Choroid plexus epithelial cell (primary cell): ENCODE measurements at places on chromosomes 12 and 14.

GRCh38 chr14:68637106-68638021 is 155.5 kb downstream of the ZFP36L1 start:
- DNase-seq: peak; percentile 46

DNA sequence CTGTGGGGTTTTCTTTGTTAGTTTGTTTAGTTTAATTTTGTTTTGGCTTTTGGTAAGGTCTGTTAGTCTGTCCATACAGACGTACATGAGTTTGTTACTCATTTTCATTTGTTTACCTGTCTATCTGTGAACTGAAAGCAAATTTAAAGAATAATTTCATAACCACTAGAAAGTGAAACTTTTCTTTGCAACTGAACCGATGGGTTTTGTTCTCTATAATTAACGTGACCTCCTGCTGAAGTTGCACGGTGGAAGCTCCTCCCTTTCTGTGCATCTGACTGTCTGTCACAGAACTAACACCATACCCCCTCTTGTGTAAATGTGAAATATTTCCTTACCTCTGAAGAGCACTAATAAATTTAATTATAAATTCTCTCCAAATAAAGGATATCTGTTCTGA is 595.5 kb downstream of the GALC start:
- no peak for DNase-seq

DNA sequence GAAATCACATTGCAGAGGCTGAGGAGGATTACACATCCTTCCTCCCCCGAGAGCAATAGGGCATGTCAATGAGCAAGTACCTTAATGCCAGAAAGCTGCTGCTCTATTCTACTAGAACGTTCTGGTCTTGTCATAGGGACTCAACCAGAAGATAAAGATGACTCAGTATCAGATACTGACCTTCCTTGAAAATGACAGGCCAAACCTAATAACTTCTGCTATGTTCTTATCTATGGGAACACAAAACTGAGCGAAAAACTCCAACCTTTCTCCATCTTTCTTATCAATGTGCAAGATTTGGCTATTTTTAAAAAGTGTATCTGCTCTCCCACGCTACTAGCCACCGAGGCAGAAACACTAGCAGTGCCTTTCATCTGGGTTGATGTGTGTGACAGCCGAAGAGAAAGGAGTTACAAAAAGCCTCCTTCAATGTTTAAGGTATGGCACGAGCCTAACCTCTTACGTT is 5.5 kb downstream of the CCDC92 start:
- DNase-seq: no peak

- DNase-seq: no peak
Observed at GRCh38 chr12:125408718-125409117, 343.5 kb downstream of the AACS start.

- no peak for DNase-seq
Observed at GRCh38 chr12:122087431-122088178, 9.0 kb downstream of the MLXIP start.

DNA sequence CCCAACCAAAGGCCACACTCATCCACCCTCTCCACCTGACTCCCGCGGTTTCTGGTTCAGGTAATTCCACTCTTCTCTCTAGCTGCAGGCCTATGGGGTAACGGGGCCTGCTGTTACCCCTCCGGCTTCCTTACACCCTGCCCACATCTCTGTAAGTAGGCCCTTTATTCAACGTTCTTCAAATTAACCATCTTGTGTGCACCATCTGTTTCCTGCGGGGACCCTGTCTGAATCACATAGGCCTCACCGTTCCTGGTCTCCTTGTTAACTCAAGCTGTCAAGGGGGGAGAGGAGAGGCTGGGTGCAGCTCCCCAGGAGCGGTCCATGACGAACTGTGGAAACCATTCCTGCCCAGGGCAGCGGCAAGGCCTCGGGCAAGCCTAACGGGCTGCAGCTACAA is 9.3 kb upstream of the DLK1 start:
- no peak for DNase-seq

GRCh38 chr14:28983279-28983678 is 216.7 kb downstream of the FOXG1 start:
- DNase-seq: no peak

DNA sequence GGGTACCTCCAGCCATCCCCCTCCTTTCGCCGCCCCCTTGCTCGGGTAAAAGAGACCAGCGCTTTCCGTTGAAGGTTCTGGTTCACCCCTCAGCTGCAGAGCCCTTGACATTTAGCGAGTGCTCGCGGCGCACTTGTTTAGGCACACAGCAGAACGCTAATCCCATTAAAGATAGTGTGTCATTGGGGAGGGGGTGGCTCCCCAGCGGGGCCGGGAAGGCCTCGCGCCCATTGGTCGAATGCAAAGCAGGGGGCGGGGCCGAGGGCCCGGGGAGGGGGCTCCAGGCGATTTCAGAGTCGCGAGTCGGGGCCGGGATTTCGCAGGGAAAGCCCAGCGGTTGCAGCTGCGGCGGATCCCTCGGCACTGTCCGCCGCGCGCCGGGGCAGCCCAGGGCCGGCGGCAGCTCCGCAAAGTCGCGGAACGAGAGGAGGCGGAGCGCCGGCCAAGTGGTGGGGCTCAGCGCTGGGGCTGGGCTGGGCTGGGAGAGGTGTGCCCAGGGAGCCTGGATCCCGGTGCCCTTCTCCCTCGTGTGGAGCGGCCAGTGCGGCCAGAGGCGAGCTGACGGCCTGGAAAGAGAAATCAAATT is 122.9 kb downstream of the TSPAN9 start:
- DNase-seq: peak; percentile 49

DNA sequence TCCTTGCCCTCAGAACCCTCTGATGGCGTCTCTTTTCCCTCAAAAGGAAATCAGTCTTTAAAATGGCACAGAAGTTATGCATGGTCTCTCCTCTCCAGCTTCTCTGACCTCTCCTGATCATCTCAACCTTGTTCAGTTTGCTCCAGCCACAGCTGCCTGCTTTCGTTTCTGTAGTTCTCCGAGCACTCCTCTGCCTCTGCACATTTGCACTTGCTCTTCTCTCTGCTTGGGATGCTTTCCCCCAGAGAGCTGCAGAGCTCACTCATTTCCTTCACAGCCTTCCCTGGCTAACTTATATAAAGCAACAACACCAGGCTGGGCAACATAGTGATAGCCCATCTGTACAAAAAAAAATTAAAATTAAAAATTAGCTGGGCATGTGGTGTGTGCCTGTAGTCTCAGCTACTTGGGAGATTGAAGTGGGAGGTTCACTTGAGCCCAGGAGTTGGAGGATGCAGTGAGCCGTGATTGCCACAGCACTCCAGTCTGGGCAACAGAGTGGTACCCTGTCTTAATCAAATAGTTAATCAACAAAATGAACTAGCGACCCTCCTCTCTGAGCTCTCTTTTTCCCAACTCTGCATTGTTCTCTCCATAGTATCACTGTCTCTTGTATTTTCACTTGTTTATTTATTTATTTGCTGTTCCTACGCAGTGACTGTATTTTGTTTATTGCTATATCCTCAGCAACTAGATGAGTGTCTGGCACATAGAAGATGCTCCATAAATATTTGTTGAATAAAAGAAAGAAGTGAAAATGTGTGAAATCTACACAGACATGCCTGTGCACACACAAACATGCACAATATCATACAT is 37.7 kb downstream of the PPFIBP1 start:
- no peak for DNase-seq
